Memory B cell (primary cell): ENCODE measurements at places on chromosomes 6 and 20.

DNA sequence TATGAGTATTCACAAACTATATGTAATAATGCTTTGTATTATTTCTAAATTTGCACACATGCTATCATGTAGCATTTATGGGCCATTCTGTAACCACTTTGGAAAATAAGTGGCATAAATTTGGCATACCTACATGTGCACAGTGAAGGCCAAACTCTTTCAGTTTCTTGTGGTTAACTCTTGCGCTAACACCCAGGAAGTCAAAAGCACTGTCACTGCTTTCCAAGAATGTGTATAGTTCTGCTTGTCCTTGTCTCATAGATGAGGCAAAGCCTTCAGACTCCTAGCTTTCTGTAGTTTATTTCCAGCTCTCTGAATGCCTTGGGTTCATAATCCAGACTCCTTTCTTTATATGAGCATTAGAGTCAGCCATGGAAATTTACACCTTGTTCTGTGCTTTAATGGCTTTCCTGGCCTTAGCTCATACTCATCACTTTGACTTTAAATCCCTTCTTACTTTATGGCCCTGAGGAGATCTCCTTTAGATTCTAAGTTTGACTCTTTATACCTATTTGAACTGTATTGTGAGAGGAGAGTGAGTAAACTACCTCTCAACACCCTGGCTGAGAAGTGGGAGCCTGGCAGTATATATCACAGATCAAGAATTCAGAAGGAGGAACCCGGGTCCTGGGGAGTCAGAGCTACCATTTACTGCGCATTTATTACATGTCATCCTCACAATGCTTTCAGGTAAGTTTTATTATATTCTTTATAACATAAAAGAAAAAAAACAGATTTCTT is 949 bp upstream of the SLC17A3 start:
- no peak for DNase-seq

- DNase-seq: no peak
These were observed 97.4 kb downstream of the EYA2 start for GRCh38 chr20:46991880-46992639.

GRCh38 chr6:81818901-81819361 is 66.5 kb upstream of the TENT5A start:
- no peak for DNase-seq

GRCh38 chr6:17397764-17398194 is 4.4 kb downstream of the CAP2 start:
- DNase-seq: no peak

DNA sequence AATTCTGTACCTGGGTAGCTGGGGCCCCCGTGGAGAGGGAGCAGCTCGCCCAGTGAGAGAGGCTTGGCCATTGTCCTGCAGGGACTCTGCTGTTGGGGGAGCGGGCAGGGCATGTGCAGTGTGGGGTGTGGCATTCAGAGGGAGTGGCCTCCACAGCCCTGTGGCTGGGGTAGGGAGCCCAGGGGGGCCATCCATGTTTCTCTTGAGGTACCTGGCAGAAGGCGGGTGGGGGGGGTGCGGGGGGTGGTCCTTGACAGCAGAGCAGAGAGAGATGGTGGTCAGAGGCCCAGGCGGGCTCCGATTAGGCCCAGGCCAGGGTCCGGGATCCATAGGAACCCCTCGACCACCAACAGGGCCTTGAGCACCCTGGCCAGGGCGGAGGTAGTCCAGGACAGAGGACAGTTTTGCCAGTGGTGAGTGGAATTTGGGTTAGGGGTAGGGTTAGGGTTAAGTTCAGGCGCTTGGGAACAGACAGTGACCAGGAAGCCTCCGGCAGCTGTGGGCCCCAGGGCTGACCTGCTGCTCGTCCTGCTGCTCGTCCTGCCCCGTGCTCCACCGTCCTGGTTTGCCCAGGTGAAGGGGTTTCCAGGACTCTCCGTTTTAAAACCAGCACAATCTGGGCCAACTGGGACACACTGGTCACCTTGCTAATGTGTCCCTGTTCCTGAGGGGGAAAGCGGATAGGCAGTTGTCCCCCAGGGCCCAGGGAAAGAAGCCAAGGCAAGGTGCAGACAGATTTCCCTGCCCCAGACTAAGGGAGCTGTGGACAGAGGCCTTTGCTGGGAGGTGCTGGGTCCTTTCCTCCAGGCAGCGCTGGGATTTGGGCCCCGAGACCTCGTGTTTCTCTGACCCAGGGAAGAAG is 24.8 kb upstream of the MYT1 start:
- DNase-seq: no peak

- no peak for DNase-seq
These were observed 31.6 kb downstream of the DLL1 start for GRCh38 chr6:170259278-170259677.

DNA sequence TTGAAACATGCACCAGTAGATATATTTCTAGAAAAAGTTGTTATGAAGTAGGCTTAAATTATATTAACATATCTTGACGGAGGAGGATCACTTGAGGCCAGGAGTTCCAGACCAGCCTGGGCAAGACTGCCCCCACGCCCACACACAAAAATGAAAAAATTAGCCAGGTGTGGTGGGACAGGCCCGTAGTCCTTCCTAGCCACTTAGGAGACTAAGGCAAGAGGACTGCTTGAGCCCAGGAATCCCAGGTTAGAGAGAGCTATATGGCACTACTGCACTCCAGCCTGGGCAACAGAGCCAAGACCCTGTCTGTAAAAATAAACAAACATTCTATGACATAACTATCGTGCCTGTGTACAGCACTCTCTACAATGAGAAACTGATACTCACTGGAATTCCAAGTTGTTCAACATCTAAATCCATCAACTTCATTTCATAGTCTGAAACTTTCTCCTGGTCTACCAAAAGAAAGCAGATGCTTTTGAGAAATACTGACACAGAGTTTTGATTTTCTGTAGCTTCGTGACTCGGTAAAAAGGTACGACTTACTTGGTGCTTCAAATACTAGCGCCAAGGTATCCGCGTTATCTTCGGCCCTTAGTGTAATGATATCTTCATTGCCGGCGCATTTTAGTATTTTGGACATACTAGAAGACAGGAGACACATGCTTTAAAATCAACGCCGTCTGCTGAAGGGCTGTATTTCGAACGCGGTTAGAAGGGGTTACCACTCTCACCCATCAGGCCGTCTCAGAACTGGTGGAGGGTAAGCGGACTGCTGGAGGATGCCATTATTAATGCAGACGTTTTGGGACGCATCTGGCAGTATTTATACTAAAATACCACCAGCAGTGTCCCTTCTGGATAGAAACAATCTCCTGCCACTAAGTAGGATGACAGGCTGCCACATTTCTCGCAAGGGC is 1.3 kb downstream of the PCNA start:
- DNase-seq: no peak
